Type B pancreatic cell (in vitro differentiated cells): ENCODE measurements at places on chromosomes 3 and 15. TPM values are rescaled to one million over a fixed set of nuclear protein-coding genes. Genes with fewer than 3 reads are reported as not detected.

GRCh38 chr3:173214576-173214975 is 73.5 kb upstream of the SPATA16 start:
- H3K27me3 ChIP-seq: no peaks in the 10 kb centered on the region
- no peak for DNase-seq
- H3K36me3 ChIP-seq: no peaks in the 10 kb centered on the region
- no peak overlapping the region for H3K4me3 ChIP-seq

DNA sequence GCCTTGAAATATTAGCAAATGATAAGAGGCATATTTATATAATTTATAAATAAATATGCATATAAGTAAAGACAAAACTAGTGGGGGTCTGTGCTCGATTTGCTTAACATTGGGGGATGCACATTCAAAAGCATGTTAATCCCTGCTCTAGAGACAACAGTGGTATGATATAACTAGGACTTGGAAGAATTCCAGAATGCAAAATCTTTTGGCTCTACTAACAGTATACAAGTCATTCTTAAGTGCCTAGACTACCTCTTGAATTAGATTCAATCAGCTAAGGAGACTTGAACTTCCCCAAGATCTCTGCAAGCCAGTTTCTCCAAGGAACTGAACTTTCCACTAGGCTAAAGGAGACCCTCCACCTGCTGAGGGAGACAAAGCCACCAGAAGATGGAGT is 282.7 kb upstream of the RORA start:
- H3K27me3 ChIP-seq: peaks cover 10% of the 10 kb centered on the region
- no peak overlapping the region for H3K27ac ChIP-seq
- no peak for DNase-seq
- no peak overlapping the region for H3K4me3 ChIP-seq

DNA sequence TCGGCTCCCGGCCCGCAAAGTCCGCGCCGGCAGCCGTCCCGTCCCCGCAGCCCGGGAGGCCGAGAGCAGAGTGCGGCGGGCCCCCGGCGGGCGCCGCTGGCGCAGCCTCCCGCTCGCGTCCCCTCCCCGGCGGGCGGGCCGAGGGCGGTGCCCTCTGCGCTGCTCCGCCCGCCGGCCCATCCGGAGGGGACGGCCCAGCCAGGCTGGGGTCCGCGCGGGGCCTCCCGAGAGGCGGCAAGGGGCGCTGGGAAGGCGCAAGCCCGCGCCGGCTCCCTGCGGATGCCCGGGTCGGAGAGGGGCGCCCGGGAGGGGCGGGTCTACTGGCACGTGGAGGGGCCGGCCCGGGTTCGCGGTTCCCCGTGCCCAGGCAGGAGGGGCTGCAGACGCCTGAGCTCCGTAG is at the start of the genes CLCN2 and POLR2H:
Gene CLCN2, minus strand, starts transcription at position 74 of the 400 bp plus-strand sequence. CDS start 126 bp downstream, outside the sequence.
Gene POLR2H, plus strand, starts transcription at position 179 of the 400 bp plus-strand sequence. CDS start 1,783 bp downstream, outside the sequence.
- peak within 1 kb of the TSS; percentile 99 for H3K27ac ChIP-seq
- peak within 1 kb of the TSS; percentile 99 for H3K4me3 ChIP-seq
- H3K4me1 ChIP-seq: peaks cover 18% of the 10 kb centered on the region
- DNase-seq: peak; percentile 81
- peaks cover 18% of the 10 kb centered on the region for H3K36me3 ChIP-seq
- H3K27me3 ChIP-seq: no peaks in the 10 kb centered on the region

DNA sequence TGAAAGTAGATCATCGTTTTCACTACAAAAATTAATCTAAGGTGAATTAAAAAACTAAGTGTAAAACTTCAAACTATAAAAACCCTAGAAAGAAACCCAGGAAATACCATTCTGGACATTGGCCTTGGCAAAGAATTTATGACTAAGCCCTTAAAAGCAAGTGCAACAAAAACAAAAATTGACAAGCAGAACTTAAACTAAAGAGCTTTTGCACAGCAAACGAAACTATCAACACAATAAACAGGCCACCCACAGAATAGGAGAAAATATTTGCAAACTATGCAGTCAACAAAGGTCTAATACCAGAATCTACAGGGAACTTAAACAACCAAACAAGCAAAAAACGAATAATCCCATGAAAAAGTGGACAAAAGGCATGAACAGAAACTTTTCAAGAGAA is 302.0 kb downstream of the CHST2 start:
- H3K36me3 ChIP-seq: peaks cover 3% of the 10 kb centered on the region
- H3K4me1 ChIP-seq: no peaks in the 10 kb centered on the region
- no peak overlapping the region for H3K4me3 ChIP-seq
- peaks cover 4% of the 10 kb centered on the region for H3K27me3 ChIP-seq
- DNase-seq: no peak

GRCh38 chr3:148997623-148998022 is 6.3 kb downstream of the GYG1 start:
- H3K36me3 ChIP-seq: peaks cover 23% of the 10 kb centered on the region
- no peak overlapping the region for H3K4me3 ChIP-seq
- no peak overlapping the region for H3K27ac ChIP-seq
- peaks cover 1% of the 10 kb centered on the region for H3K4me1 ChIP-seq

- DNase-seq: no peak
- no peak overlapping the region for H3K4me3 ChIP-seq
- H3K27me3 ChIP-seq: no peaks in the 10 kb centered on the region
- no peaks in the 10 kb centered on the region for H3K36me3 ChIP-seq
- no peak overlapping the region for H3K27ac ChIP-seq
These were observed 125.9 kb downstream of the ATP10A start for GRCh38 chr15:25737218-25737643.

DNA sequence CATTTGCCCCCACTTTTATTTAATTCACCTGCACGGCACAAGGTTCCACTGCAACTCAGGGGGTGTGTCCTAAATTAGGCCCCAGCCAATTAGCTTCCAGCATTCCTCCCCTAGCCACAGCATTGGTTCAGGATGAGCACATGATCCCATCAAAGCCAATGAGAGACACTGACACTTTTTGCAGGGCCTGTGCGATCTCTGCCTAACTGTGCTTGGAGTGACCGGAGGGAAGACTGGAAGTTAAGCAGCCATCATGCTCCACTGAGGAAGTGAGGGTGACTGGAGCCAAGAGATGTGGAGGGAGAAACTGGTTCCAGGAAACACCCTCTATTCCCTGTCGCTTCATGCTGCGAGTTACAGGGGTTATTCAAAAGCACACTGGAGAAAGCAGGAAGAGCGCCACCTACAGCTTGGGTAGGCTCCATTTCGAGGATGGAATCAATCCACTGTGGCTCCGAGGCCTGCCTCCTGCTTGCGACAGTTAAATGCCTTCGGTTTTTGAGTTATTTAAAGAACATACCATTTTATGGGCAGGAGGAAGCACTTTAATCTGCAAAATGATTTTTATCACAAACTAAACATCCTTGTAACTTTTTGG is 122.2 kb upstream of the WNT5A start:
- H3K36me3 ChIP-seq: peaks cover 3% of the 10 kb centered on the region
- H3K4me3 ChIP-seq: no peak overlapping the region
- peaks cover 41% of the 10 kb centered on the region for H3K27me3 ChIP-seq
- no peak overlapping the region for H3K27ac ChIP-seq
- DNase-seq: no peak

GRCh38 chr15:68821841-68822381 is 1.2 kb upstream of the ANP32A start:
- H3K36me3 ChIP-seq: no peaks in the 10 kb centered on the region
- peak overlapping the region; percentile 97 for H3K4me3 ChIP-seq
- peak overlapping the region; percentile 81 for H3K27ac ChIP-seq
- no peaks in the 10 kb centered on the region for H3K27me3 ChIP-seq

- H3K27me3 ChIP-seq: no peaks in the 10 kb centered on the region
- peaks cover 4% of the 10 kb centered on the region for H3K36me3 ChIP-seq
- H3K4me3 ChIP-seq: no peak overlapping the region
- H3K4me1 ChIP-seq: peaks cover 23% of the 10 kb centered on the region
- no peak for DNase-seq
- no peak overlapping the region for H3K27ac ChIP-seq
These were observed 247.7 kb upstream of the CDIN1 start for GRCh38 chr15:36331531-36332275.

DNA sequence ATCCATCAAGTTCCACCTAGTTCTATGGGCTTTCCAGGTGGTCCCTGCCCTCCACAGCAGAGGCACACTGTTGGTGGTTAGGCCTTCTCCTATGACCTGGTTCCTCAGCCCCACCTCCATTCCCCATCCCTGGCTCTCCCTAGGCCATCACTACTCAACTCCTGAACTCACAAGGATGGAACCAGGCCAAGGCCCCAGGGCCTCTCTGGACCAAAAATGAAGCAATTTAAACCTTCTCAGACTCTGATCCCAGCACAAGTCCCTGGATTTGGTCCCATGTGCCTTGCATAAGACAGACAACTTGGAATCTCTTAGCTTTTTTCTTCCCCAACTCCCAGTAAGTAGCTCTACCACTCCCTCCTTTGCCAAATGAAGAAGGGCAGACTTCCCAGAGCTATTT is 14.4 kb upstream of the ACAN start:
- peaks cover 39% of the 10 kb centered on the region for H3K27me3 ChIP-seq
- no peak overlapping the region for H3K27ac ChIP-seq
- no peaks in the 10 kb centered on the region for H3K4me1 ChIP-seq
- H3K36me3 ChIP-seq: peaks cover 3% of the 10 kb centered on the region
- no peak for DNase-seq

DNA sequence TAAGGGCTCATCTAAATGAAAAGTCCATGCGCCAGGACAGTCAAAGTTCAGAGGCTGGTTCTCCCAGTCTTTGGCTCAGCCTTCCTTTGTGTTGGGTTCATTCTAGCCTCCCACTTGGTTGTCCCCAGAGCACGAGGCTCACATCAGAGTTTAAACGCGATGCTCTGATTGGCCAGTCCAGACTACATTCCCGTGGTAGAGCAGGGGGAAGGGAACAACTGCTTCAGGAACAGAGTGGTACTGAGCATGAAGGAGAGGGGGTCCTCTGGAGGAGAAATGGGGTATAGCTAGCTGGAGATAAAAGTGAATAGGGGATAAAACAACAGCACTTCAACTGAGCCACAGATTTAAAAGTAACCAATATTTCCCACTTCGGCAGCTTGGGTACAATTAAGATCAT is 32.2 kb downstream of the ANAPC13 start:
- DNase-seq: no peak
- peaks cover 4% of the 10 kb centered on the region for H3K27me3 ChIP-seq

DNA sequence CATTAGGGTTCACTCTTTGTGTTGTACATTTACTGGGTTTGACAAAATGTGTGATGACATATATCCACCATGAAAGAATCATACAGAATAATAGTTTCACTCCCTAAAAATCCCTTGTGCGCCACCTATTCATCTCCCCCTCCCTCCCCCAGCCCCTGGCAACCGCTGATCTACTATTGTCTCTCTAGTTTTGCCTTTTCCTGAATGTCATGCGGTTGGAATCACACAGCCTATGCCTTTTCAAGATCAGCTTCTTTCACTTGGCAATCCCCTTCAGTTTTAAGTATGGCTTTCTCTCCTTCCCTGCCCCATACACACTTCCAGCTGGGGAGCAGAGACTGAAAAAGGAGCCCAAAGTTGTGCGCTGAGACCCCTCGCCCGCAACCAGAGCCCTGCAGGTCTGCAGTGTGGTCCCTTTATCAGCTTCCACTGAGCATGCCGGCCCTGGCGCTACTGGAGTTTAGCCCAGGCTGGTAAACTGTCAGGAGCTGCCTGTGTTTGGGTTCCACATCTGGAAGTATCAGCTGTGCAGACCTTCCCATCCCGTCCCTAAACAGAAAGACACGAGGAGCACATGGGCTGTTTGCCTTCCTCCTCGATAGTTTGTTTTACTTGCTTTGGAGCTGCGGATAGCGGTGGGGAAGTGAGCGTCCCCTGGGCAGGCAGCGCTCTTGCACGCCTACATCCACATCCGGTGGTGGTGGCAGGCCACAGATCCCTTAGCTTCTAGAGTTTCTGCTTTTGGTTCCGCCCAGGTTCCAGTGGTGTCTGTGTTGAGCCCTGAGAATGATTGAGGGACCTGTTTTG is 12.3 kb downstream of the BOC start:
- H3K27ac ChIP-seq: no peak overlapping the region
- H3K4me1 ChIP-seq: peaks cover 73% of the 10 kb centered on the region
- peaks cover 66% of the 10 kb centered on the region for H3K36me3 ChIP-seq
- DNase-seq: no peak

DNA sequence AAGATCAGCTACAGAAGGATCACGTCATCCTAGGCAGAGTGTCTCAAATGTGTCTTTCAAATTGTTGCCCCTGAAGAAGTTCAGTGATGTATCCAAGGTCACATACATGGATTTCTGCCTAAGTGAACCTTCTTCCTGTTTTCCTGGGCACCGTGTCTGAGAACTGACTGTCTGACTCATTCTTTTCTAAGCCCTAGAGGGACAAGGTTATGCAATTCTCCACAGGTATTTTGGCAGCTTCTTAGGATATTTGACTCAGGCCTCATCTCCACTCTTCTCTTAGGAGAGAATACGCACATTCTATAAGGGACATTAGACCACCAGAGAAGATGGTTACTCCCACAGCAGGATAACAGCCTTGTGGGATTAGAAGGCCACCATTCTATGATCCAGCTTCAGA is 391.9 kb upstream of the THBS1 start:
- H3K27ac ChIP-seq: no peak overlapping the region
- DNase-seq: no peak
- H3K4me1 ChIP-seq: no peaks in the 10 kb centered on the region
- no peaks in the 10 kb centered on the region for H3K36me3 ChIP-seq

- H3K4me3 ChIP-seq: no peak overlapping the region
- peaks cover 21% of the 10 kb centered on the region for H3K36me3 ChIP-seq
- H3K27ac ChIP-seq: peak overlapping the region; percentile 62
- no peaks in the 10 kb centered on the region for H3K4me1 ChIP-seq
These were observed 17.0 kb downstream of the EOGT start for GRCh38 chr3:68996356-68996995.

DNA sequence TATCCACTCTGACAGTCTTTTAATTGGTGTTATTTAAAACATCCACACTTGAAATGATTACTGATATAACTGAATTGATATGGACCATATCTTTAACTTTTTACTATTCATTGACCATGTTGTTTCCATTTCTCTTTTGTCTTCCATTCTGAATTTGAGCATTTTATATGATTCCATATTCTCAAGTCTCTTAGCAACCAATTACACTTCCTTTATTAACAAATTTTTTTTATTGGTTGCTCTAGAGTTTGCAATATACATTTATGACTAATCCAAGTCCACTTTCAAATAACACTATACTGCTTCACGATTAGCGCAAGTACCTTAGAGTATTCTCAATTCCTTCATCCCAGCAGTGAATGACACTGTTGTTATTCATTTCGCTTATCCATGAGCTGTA is 16.4 kb downstream of the RFX7 start:
- H3K27ac ChIP-seq: no peak overlapping the region
- H3K4me3 ChIP-seq: no peak overlapping the region
- no peaks in the 10 kb centered on the region for H3K4me1 ChIP-seq

CCDC12 gene
- 46.7 and 49.7 TPM in 2 replicates for total RNA-seq

UMPS gene
- total RNA-seq: 46.7 and 51.6 TPM in 2 replicates

GNAT1 gene
- 0.71 TPM in 1 of 2 replicates, not detected in the other for total RNA-seq

MAP6D1 gene
- 3.2 and 3.3 TPM in 2 replicates for total RNA-seq

SNURF gene
- total RNA-seq: 16.7 and 20.2 TPM in 2 replicates

SPSB4 gene
- total RNA-seq: 4.7 and 23.8 TPM in 2 replicates
